NCI-H446 (cell line): ENCODE measurements at places on chromosomes 3 and 15.

- no peak for DNase-seq
These were observed 28.7 kb downstream of the CMTM7 start for GRCh38 chr3:32420126-32421038.

GRCh38 chr15:67501836-67502461, 19.0 kb upstream of the C15orf61 start:
- peak; percentile 33 for DNase-seq

- no peak for DNase-seq
These were observed 4.9 kb upstream of the MST1R start for GRCh38 chr3:49908373-49909199.

DNA sequence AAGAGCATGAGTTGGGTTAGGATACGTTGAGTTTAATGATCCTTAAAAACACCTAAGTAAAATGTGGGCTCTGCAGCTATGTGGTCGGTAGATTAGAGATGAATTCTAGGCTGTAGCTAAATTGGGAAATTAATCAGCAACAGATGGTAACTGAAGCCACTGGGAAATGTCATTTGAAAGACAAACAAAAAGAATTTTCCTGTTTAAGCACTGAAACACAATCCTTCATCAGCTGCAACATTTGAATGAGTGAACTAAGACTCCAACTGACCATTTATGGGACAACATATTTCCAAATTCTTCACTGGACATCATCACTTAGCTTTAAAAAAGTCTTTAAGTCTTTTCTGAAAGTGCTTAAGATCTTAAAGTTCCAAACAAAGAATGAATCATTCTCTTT, 226.9 kb downstream of the ZNF385D start:
- peak; percentile 2 for DNase-seq

DNA sequence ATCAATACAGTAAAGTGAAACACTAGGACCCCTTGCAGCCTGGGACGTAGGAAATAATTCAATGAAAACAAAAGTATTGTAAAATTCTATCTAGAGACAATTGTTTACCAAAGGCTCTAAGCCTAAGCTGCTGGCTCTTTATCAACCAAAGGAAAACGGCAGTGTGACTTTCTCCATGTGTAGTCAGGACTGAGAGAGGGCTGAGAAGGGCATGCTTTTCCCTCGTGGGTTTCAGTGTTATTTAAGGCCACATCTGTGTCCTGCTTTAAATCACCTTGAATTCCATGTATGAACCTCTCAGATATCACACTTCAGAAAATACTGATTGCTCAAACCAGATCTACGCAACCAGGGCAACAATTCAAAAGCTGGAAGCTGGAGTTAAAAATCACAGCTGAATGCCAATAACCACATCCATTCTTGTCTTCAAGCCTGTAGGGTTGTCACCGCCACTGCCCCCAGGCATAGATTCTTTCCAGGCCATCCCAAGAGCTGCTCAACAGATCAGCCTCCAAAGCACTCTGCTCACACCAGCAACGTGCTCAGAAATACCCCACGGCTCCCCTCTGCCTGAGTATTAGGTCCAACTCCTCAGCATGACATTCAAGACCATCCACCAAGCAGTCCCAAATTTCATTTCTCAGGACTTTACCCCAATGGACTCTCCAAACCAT, 124.0 kb downstream of the SRGAP3 start:
- no peak for DNase-seq

- DNase-seq: no peak
These were observed 132.8 kb upstream of the ZPLD1 start for GRCh38 chr3:102302020-102302419.

DNA sequence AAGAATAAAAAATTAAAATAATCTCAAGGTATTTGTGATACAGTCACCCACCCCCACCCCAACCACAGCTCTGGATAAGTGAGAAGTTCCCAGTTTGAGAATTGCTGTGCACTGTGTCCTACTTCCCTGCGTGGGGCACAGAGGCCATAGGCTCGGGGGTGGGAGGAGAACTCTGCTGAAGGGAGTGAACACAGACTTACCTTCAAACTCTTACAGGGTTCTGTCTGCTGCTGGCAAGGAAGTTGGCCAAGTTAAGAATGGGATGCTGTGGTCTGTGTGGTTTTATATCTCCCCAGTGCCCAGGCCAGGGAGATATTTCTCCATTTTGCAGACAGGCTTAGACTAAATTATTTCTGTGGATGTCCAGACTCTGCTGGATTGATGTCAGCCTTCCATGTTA, 37.6 kb downstream of the SPTSSB start:
- DNase-seq: no peak

DNA sequence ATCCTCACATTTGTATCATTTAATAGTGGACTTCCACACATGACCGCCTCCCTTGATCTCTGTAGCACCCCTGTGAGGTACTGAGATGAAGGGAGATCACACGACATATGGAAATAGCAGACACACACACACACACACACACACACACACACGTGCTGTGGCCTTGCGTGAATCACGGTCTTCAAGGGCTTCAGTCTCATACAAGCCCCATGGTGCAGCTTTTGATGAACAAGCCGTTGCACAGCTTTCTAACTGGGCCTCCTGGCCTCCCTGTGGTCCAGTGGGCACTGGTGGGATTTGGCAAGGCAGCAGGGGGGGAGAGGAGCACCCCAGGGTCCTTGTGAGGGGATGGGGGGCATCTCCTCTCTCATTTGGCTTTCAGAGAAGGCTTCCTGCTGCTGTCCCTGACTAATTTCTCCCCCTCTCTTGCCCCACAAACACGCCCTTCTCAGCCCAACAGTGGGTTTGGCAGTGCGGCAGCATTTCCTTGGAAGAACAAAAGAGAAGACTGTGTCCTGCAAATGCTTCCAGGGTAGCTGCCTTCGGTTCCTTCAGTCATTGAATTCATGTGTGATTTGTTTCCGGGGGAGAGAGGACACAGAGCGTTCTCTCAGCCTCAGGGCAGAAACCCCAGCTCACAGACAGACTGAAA, 98.7 kb downstream of the SMAD6 start:
- no peak for DNase-seq

- DNase-seq: peak; percentile 55
These were observed 23.8 kb downstream of the CXCR6 start for GRCh38 chr3:45966950-45967640.

GRCh38 chr15:84143753-84144314, 91.7 kb upstream of the GOLGA6L4 start:
- no peak for DNase-seq

DNA sequence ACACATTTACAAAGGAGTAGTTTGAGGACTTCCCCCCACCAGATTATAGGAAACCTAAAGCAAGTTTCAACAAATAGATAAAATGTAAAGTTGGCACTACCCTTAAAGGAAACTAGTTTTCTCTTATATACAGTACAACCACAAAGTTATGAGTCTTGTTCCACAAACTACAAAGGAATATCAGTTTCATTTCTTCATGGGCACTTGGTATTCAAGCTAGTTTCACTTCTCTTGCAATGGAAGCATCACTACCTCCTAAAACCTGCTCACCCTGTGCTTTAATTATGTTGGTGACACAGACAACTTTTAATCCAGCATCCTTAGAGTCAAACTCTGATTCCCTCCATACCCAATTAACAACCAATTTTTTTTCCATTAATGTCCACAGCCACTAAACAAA, 707.0 kb downstream of the ROBO2 start:
- DNase-seq: no peak

GRCh38 chr3:174951498-174952005, 92.4 kb downstream of the NAALADL2 start:
- no peak for DNase-seq

DNA sequence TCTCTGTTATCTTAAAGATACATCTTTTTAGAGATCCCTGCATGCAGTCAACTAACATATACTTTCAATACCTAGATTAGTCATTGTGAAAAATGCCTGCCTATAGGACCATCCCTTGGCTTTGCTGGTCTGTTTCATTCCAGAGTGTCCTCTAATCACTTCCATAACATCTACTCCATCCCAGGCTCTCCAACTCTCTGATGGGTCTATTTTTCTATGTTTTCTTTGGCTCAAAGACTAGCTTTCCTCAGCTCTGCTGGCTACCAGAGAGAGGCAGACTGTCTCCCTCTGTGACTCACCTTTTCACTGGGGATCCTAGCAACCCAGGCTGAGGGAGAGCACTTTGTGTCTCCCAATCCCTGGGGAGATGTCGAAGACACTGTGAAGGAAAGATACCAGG, 547.7 kb upstream of the MCTP2 start:
- no peak for DNase-seq

DNA sequence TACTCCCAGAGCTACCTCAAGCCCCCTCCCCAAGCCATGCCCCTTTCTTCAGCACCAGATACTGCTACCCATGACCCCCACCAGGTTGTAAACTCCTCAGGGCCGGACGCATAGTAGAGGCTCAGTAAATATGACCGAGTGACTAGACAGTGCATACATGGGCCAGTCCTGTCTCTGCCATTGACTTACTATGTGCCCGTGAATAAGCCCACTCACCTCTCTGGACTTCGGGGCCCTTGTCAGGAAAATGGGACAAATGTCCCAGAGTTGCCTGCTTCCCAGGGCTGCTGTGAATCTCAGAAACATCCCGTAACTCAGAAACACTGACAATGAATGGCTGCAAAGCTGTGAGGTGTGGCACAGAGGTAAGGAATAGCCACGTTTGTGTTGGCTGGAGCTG, 48.2 kb upstream of the FGD5 start:
- no peak for DNase-seq

DNA sequence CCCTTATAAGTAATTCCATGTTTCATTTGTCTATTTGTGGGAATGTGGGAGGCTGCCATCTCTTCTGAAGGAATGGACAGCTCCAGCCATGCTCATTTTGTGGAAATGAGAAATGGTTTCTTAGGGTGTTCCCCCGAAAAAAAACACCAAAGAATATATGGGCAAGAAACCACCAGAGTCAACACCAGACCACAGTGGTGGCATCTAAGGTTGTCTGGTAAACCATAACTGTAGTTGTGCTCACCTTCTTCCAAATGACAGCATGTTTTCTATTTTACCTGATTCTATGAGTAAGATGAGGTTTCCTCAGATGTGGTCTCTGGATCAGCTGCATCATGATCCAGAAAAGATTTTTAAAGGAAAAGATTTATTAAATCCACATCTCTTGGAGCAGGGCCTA, 217.0 kb upstream of the C2CD4B start:
- no peak for DNase-seq

GRCh38 chr3:143901105-143901504, 52.8 kb upstream of the SLC9A9 start:
- DNase-seq: no peak

GRCh38 chr3:14791343-14791945, 27.3 kb upstream of the FGD5 start:
- DNase-seq: no peak

DNA sequence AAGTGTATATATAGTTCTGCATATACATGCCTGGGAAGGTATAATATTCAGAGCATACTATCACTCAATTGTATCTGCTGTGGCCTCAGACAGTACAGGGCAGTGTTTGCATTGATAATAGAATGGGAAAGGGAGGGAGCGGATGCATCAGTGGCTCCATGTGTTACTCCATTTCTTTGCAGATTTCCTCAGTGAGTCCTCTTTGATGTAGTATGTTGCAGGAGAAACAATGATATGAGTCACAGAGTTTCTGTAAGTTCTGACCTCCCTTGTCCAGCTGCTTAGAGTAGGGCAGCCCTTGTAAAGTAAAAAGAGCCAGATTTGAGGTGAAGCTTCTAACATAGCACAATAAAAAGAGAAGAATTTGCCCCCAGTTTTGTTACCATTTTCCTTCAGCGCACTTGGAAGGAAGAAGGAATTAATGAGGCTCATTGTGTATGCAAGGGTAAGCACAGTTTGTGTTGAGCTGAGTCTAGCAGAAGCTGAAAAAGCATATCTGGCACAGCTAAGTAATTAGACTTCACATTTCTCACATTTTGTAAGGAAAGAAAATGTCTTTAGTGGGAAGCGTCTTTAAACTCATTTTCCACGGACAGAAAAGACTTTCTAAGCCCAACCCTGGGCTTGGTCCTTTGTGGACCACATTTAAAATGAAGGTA, 555.8 kb upstream of the IL12A start:
- no peak for DNase-seq

DNA sequence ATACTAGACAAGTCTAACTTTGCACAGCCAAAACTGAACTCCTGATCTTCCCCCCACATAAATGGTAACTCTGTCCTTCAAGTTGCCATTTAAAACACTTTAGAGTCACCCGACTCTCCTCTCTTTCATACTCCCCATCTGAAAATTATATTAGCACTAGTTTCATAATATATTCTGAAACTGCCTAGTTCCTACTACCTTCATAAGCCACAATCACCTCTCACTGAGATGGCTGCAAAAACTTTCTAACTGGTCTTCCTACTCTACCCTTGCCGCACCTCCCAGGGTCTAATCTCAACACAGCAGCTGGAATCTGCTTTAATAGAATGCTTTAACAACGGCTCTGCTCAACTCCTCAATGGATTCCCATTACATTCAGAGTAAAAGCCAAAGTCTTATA, 55.0 kb downstream of the GLB1 start:
- DNase-seq: no peak

DNA sequence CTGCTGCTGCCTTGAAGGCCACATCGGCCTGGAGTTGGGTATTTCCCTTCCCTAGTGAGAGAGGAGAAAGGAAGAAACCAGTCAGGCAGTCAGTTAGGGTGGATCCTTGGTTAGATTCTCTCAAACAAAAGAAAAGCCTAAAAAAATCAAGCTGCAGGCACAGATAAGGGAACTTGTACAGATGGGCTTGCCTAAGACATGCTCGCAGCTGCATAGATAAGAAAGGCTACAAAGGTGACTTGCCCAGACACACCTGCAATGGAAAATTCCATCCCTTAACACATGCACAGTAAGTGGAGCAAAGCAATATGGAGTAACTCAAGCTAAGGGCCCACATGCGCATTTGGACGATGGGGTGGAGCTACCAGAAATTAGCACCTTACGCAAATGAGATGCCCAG, 199.7 kb upstream of the ARPP21 start:
- no peak for DNase-seq

GRCh38 chr3:152874896-152875749, 40.2 kb downstream of the P2RY1 start:
- no peak for DNase-seq

DNA sequence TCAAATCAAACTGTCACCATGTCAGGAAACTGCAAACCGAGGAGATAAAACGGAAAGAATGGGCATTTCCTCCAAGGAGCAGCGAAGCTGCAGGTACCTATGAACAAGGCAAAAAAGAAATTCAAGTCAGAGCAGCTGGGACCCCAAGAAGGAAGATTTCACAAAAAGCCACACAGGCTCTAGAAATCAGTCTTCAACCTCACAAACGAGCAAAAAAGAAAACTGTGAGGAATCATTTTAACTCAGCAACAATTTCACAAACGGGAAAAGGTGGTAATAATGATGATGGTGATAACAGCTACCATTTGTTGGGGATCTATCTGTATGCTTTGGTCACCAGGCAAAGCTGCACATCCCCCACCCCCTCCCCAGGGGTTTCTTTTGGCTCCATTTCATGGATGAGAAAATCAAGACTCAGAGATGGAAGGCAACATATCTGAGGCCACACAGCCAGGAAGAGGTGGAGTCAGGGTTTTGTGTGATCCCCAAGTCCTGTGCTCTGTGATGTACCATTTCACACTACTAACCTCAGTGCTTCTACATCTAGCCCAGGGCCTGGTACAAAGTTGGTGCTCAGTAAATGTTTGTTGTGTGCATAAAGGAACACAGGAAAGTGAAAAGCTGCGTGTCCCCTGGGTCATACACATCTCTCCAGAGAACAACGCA, 109.9 kb downstream of the IQSEC1 start:
- no peak for DNase-seq
